Stromal cell of bone marrow (primary cell): ENCODE measurements at places on chromosomes 13 and 19.

DNA sequence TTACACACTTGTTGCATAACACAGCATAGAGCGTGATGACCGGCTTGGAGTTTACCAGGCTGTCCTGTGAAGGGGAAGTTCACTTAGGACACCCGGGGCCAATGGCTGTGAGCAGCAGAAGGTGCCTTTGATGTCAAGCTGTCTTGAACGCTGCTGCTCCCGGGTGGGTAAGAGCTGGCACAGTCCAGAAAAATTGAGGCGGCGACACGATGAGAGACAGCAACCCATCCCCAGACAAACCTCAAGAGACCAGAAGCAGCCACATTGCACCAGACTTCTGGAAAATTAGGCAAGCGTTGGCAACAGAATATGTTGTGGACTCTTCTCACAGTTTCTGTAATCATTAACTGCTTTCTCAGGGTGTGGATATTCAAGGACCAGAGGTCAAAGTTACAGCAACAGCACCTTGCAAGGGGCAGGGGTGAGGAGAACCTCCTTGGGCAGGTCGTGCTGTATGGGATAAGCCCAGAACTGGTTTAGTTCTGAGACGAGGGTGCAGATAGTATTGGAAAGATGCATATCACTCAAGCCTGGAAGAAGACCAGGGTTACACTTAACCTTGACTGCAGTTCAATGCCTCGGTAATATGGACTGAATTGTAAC is 10.1 kb downstream of the NFILZ start:
- DNase-seq = no peak

- DNase-seq = no peak
Observed at GRCh38 chr19:19214159-19214490, 2.4 kb downstream of the NCAN start.

- DNase-seq = no peak
Observed at GRCh38 chr13:65585346-65585745, 1644.8 kb downstream of the PCDH9 start.

GRCh38 chr19:49567861-49568441 is 12.4 kb downstream of the NOSIP start:
- no peak for DNase-seq

DNA sequence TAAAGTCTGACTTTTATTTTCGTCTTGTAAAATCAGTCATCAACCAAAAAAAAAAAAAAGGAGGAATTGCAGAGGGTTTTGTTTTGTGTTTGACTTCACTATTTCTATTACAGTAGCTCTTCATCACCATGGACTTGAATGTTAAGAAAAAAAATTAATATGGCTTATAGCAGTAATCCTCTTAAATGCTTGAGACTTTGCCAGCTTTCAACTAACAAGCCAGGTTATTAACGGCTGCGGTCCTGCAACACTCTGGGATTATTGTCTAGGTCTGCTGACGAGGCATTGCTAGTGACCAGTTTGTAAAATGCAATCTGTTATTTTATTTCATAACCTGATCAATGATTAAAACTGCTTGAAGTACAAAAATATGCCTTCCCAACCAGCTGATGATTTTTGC is 647.2 kb upstream of the KLHL1 start:
- DNase-seq = no peak

GRCh38 chr13:113862191-113862930 is 1.5 kb downstream of the GAS6 start:
- no peak for DNase-seq

GRCh38 chr19:34430738-34431625 is 2.8 kb downstream of the UBA2 start:
- DNase-seq = no peak

- no peak for DNase-seq
Observed at GRCh38 chr19:42099336-42099925, 23.5 kb downstream of the ZNF574 start.

DNA sequence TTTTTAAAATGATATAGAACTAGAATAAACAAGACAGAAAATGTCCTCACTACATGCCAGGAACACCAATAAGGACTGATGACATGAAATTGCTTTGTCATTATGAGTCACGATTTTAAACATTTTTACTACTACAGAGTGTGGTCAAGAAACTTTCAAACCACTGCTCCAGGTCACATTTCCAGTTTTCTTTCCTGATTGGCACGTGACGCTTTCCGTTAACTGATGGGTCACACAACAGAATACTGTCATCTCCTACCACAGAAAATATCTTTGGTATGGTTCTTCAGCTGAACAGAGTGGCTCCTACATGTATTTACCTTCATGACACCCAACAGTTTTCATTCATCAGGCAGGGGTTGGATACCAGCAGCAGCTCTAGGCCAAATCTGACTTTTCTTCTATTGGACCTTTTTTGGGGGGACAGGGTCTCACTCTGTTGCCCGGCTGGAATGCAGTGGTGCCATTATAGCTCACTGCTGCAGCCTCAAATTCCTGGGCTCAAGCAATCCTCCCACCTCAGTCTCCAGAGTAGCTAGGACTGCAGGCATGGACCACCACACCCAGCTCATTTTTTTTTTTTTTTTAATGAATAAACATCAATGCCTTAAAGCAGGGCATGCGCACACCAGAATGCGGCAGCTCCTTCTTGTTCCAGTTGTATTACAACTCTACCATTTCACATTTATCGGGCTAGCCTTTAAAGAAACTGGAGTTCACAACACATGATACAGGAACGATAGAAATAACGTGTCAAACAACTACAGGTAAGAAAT is 147.4 kb downstream of the RNF17 start:
- peak; percentile 22 for DNase-seq

- peak; percentile 90 for DNase-seq
Observed at GRCh38 chr19:13880059-13881043, 3.4 kb downstream of the NANOS3 start.

GRCh38 chr19:28594737-28595136 is 618.2 kb downstream of the UQCRFS1 start:
- no peak for DNase-seq

- DNase-seq = no peak
Observed at GRCh38 chr13:47268270-47268669, 371.4 kb upstream of the HTR2A start.

GRCh38 chr19:10116085-10116865 is 3.4 kb downstream of the EIF3G start:
- no peak for DNase-seq

DNA sequence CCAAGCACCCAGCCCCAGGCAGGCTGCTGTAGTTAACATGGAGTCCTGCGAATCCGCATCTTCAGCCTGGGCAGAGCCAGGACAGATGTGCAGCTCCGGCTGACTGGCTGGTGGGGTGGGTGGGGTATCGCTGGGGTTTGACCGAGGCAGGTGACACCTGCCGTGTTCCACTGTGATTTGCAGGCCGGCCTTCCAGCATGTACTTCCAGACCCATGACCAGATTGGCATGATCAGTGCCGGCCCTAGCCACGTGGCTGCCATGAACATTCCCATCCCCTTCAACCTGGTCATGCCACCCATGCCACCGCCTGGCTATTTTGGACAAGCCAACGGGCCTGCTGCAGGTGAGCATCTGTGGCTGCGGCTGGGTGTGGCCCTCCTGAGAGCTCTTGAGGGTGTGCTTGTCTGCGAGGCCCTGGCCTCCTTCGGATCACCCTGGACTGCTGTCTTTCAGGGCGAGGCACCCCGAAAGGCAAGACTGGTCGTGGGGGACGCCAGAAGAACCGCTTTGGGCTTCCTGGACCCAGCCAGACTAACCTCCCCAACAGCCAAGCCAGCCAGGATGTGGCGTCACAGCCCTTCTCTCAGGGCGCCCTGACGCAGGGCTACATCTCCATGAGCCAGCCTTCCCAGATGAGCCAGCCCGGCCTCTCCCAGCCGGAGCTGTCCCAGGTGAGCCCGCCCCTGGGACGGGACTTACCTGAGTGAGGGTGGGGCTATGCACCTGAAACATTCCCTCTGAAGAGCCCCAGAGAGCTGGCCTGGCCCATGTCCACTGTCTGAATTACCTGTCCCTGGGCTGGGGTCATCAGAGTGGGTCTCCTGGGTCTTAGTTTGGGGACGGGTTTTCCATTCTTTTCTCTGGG is 30.6 kb downstream of the CERS1 start:
- DNase-seq = no peak

- no peak for DNase-seq
Observed at GRCh38 chr13:49517461-49517860, 21.7 kb downstream of the PHF11 start.

GRCh38 chr13:23443878-23444277 is 10.4 kb upstream of the SACS start:
- no peak for DNase-seq

GRCh38 chr19:38852231-38853044 is 2.7 kb upstream of the HNRNPL start:
- DNase-seq = no peak

GRCh38 chr19:3503036-3503572 is 2.6 kb upstream of the DOHH start:
- DNase-seq = no peak

- no peak for DNase-seq
Observed at GRCh38 chr13:94218951-94219350, 260.5 kb downstream of the DCT start.

- DNase-seq = no peak
Observed at GRCh38 chr13:80030491-80030890, 310.4 kb downstream of the SPRY2 start.

DNA sequence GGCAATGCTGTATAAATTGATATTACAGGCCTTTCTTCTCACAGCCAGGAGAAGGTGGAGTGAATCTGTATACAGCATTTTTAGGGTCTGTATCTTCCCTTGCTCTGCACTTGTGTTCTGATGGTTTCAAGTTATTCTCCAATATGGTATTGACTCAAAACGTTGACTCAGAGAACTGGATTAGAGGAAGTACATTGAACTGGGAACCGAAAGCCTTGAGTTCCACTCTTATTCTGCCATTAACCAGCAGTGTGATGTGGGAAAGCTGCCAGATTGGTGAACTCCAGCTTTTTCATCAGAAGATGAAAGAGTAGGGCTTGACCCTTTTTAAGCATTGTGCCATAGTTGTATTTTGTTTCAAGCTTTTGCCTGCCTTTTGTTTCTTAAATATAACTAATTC is 167.7 kb downstream of the SPRY2 start:
- DNase-seq = no peak

DNA sequence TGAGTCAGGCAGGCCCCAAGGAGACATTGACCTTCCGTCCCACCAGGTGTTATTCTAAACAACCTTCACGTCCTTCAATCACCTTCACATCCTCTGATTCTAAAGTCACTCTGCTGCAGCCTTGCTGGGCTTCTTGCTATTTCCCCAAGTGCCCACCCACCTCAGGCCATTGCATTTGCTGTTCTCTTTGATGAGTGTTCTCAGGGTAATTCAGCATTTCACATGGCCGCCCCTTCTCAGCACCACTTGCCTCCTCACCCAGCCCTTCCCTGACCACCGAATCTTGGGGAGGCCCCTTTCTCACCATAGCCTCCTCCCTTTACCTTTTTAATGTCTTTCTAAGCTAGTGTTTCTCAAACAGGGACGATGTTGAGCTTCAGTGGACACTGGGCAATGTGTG is 4.6 kb downstream of the ZNF805 start:
- DNase-seq = no peak

- no peak for DNase-seq
Observed at GRCh38 chr13:60629158-60629557, 232.1 kb downstream of the TDRD3 start.

DNA sequence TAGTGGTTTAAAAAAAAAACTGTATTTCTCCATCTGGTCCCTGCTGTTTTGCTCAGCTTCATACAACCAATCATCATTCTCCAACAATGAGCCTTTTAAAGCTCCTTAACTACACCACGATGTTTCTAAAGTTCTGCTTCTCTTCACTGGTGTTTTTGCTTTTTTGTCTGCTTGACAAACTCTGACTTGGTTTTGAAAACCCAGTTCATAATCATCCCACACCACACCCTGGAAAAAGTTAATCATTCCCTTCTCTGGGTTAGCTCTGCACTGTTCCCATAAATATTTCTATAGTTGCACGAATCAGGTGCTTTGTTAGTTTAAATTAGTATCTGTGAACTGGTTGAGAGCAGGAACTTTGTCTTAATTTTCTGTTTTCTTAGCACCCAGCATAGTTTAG is 217.1 kb downstream of the ENOX1 start:
- no peak for DNase-seq

- DNase-seq = no peak
Observed at GRCh38 chr19:6730153-6730804, 7.1 kb downstream of the GPR108 start.

GRCh38 chr13:45372189-45373161 is 31.5 kb upstream of the TPT1 start:
- no peak for DNase-seq

DNA sequence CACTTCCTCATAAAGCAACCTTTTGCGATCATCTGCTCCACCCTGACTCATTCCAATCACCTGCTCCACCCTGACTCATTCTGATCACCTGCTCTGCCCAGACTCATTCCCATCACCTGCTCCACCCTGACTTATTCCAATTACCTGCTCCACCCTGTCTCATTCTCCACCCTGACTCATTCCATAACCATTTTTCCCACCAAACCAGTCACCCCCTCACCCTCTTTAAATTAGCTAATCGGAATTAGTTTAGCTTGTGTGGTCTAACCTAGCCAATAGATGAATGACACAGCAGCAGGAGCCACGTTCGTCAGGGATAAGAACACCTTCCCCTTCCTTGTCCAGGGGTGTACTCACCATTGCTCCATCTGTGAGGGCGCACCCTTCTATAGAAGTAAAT is 134.0 kb downstream of the COG6 start:
- no peak for DNase-seq

- DNase-seq = no peak
Observed at GRCh38 chr19:13962699-13963602, 10.6 kb downstream of the DCAF15 start.

GRCh38 chr19:49113762-49114629 is at the start of gene LIN7B:
Gene LIN7B (plus strand): TSS chr19:49114370. CDS start chr19:49114405, 35 bp downstream.
- peak; percentile 40 for DNase-seq

- DNase-seq = peak; percentile 44
Observed at GRCh38 chr13:26498656-26499601, 58.6 kb upstream of the WASF3 start.

DNA sequence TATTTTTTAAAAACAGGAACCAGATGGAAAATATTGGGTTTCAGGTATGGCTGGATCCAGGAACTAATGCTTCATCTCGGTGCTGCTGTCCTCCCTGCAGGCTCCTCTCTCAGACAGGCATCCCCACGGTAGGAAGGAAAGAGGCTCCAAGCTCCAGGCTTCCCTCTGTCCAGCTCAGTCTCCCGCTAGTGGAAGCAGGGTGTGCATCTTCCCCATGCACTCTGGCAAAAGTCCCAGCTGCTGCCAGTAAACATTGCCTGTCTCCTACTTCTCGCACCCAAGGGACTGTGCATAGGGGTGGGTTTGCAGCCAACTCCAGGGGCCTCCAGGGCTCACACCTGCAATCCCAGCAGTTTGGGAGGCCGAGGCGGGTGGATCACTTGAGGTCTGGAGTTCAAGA is 29.2 kb downstream of the IL12RB1 start:
- DNase-seq = no peak

- no peak for DNase-seq
Observed at GRCh38 chr19:45878043-45878794, 7.7 kb downstream of the IRF2BP1 start.

GRCh38 chr19:3483226-3483628 is at the start of gene SMIM44:
Gene SMIM44 (minus strand): TSS chr19:3483441. CDS start chr19:3483403, 38 bp downstream.
- DNase-seq = no peak

DNA sequence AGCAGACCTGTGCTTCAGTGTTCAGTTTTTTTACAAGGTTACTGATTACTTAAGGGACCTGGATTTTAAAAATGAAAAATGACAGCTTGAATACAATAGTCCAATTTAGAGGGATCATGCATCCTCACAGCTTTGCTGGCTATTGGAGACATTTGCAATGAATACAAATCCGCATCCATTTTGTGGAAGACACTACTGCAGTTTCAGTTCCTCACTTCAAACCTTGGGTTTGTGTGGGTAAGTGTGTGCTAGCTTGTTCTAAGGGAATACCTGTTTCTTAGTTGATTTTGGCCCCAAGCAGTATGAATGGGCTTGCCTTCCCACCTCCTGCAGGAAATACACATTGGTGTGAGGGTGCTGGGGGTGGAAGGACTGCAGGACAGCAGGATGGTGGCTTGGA is 222.4 kb downstream of the OLFM4 start:
- no peak for DNase-seq
